ENCODE measurements at places on chromosomes 1 and 21. TPM values are rescaled to one million over a fixed set of nuclear protein-coding genes. Genes with fewer than 3 reads are reported as not detected.

Gene KCND3
- 4.0 TPM for total RNA-seq

Gene ATAD3B
- total RNA-seq = 5.7 TPM

Gene SORT1
- total RNA-seq = 27.4 TPM

Gene ADAMTSL4
- total RNA-seq = 13.4 TPM

Gene OR2T29
- not detected for total RNA-seq

Measured in smooth muscle cell of the pulmonary artery (primary cell).